ENCODE measurements at places on chromosomes 1 and 21.

GRCh38 chr21:24259241-24259640 lies 1348.0 kb downstream of the MRPL39 start:
- no peak for DNase-seq

DNA sequence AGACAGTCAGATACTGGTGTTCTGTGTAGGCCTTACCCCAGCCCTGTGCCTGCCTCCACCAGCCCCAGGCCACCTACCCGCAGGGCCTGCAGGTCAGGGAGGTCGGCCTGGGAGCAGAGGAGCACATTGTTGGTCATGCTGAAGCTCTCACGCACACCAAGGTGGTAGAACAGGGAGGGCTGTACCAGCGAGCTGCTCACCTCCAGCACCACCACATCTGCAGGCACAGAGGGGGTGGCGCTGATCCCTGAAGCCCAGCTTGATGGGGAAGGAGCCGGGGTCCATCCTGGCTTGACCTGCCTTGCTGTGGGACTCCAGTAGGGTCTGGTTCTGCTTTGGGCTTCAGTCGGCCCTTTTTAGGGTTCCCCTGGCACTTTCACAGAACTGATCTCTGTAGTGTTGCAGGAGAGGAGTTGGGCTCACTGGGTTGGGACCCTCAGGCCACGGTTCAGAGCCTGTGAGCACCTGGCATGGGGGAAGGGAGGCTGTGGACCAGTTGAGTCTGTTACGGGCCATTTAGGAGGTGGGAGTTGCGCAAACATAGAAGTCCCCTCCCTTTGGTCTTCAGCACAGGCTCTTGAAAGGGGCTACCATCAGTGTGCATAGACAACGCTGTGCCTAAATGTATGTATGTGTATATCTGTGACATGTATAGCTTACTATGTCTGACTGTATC lies 1.9 kb downstream of the MAP3K6 start:
- no peak for DNase-seq

- no peak for DNase-seq
These were observed 22.8 kb downstream of the TMEM50A start for GRCh38 chr1:25360596-25361581.

DNA sequence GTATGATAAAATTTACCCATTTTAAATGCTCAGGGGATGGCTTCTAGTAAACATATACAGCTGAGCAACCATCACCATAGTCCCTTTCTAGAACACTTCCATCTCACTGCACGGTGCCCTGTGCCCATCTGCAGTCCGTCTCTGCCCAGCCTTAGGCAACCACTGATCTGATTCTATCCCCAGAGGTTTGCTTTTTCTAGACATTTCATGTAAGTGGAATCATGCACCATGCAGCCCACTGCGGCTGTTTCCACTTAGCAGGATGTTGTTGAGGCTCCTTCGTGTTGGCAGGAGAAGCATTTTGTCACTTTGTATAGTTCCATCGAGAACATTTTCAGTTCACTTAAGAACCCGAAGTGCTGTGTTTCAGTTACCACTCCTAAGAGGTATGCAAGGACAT lies 27.8 kb upstream of the VAMP3 start:
- DNase-seq, result no peak

GRCh38 chr1:35475856-35476674 lies 81.1 kb downstream of the KIAA0319L start:
- DNase-seq, result no peak

GRCh38 chr1:184649451-184649888 lies 105.2 kb downstream of the EDEM3 start:
- no peak for DNase-seq

DNA sequence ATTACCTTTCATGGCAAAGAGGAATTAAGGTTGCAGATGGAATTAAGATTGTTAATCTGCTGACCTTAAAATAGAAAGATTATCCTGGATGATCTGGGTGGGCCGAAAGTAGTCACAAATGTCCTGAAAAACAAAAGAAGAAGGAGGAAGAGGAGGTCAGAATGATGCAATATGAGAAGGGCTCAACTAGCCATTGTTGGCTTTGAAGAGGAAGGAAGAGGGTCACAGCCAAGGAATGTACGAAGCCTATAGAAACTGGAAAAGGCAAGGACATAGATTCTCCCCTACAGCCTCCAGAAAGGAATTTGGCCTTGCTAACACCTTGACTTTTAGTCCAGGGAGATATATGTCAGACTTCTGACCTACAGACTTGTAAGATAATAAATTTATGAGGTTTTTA lies 39.4 kb upstream of the FMOD start:
- DNase-seq, result no peak

- DNase-seq, result peak; percentile 79
These were observed 1.3 kb downstream of the DENND4B start for GRCh38 chr1:153945131-153945794.

GRCh38 chr1:201460814-201461644 lies 8.0 kb downstream of the PHLDA3 start:
- DNase-seq, result no peak

DNA sequence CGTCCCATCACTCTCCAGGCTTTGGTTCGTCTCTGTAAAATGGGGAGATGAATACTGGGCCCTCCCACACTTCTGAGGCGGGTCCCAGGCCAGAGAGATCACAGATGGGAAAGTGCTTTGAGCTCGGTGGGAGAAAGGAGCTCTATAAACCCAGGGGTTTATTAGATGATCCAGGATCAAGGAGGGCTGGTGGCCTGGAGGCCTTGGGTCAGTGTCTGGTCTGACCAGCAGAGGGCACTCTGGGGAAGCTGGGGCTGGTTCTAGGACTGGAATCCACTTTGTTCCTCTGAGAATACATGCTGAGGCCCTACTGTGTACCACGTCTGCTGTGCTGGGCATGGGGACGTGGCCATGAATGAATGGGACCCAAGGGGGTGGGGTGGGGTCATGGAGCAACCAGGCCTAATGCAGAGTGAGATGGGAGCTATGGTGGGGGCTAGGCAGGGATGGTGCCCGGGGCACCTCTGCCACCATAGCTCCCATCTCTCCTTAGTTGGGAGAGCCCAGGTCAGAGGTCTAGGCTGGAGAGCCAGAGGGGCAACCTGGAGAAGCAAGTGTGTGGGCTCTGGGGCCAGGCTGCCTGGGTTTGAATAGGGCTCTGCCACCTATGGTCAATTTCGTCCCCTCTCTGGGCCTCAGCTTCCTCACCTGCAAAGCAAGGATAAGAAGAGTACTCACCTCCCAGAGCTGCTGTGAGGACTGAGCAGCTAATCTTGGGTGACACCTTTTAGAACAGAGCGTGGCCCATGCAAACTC lies 9.0 kb upstream of the FAM131C start:
- DNase-seq, result peak; percentile 36

DNA sequence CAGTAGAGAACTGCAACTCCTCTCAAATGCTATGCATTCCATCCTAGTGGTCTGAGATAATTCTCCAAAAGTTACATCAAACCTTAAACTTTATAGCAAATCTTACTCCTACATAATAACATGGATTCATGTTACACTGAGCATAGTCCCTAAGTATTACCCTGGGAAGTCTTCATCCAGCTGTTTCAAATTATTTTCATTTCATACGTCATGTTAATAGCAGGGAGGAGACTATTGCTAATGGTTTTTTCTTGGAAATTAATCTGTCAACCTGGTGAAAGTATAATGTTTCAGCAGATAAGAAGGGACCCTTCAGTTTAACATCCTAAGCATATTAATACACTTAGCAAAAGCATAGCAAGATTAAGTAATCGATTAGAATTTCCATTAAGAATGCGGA lies 318.1 kb downstream of the USP25 start:
- no peak for DNase-seq

DNA sequence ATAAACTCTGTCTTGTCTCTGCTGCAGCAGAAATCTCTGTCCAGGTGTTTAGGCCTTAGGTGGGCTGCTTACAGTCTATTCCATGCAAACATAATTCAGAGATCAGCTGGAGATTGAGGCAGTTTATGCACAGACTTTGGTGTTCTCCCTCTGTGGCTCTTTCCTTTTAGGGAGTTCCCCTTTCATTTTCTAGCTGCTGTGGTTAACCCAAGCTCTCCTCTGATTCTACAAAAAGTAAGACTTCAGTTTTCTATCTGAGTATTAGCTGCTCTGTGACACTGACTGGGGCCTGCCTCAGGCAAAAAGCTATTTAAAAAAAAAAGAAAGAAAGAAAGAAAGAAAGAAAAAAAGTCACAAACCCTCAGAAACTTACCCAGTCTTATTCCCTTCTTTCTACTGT lies 211.1 kb downstream of the CAMTA1 start:
- no peak for DNase-seq

GRCh38 chr1:38097284-38097898 lies 50.8 kb upstream of the POU3F1 start:
- DNase-seq, result no peak

DNA sequence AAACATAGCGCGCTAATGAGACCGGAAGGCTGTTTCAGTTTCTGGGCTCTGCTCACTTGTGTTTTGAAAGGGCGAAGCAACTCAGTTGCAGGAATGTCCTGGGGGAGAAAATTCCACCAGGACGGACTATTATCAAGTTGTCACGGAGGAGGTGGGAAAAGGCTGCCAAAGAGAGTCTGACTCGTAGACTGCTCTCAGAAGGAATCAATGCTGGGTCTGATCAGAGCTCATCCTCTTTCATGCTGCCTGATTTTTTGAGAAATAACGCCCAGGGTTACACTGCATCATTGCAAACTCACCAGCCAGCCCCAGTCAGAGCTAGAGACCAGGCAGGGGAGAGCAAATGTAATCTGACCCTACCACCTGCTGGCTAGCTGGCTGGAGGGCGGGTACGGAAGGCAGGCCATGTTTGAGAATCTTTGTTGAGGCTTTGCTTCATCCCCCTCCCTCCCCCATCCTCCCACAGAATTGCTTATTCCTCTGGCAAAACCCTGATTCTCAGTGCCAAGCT lies 36.4 kb upstream of the BCL9 start:
- no peak for DNase-seq

DNA sequence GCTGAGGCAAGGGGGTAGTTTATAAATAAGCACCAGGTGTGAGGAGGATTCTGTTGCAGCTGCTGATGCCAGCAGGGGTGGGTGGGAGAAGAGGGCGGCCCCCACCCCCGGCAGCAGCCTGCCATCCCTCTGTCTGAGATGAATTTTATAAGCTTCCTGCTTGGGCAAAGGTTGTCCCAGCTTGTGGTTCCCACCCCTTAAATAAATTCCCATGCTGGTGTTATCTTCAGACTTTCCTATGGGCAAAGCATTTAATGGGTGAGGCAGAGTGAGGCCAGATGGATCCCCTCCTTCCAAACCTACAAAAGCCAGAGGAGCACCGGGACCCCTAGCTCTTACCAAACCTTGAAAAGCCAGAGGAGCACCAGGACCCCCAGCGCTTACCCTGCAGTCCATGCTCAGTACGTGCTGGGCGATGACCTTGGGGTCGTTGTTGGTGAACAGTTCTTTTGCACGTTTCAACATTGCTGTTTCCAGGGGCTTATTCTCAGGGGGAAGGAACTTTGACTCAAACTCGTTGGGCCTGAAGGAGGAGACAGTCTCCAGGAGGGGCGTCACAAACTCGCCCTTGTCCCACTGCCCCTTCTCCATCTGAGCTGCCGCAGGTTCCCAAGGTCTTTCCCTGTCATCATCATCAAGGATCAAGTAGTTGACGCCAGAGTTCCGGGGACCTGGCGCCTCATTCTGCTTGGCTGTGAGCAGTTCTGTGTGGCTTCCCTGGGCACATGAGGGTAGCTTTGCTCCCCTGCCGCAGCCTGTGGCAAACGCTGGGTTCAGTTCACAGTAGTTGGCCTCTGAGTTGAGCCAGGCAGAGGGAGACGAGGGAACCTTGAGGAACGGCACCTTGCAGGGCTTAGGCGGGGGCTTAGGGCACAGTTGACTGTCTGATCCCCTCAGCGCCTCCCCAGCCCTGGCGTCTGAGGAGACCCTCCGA lies 99.5 kb downstream of the BCAR3 start:
- no peak for DNase-seq

DNA sequence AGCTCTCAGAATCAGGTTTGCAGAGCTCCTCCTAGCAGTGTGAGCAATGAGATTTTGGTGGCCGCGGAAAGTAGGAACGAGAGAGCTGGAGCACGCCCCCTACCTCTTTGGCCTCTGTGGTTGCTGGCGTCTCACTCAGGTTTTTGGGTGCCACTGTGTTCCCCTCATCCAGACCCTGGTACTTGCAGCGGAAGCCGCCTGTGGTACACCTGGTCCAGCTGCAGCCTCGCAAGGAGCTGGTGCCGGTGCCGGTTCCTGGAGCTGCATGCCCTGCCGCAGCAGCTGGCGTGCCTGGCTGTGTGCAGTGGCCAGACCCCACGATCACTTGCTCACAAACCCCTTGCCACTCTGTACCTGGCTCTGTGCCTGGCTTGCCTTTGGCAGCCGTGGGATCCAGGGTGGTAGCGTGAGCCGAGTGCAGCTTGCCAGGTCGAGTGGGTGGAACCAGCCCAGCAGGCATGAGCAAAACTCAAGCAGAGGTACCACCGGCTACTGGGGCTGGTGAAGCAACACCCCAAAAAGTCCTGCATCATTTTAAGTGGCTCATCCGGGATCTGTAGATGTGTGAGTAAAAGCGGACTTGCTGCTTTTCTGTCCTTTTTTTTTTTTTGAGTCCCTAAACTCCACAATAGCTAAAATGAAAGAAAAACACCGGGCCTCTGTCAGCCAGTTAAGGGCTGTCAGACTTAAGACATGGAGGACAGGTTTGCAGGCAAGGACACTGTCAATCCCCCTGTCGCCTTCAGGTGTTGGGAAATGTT lies 844.9 kb downstream of the KCNT2 start:
- DNase-seq, result no peak

DNA sequence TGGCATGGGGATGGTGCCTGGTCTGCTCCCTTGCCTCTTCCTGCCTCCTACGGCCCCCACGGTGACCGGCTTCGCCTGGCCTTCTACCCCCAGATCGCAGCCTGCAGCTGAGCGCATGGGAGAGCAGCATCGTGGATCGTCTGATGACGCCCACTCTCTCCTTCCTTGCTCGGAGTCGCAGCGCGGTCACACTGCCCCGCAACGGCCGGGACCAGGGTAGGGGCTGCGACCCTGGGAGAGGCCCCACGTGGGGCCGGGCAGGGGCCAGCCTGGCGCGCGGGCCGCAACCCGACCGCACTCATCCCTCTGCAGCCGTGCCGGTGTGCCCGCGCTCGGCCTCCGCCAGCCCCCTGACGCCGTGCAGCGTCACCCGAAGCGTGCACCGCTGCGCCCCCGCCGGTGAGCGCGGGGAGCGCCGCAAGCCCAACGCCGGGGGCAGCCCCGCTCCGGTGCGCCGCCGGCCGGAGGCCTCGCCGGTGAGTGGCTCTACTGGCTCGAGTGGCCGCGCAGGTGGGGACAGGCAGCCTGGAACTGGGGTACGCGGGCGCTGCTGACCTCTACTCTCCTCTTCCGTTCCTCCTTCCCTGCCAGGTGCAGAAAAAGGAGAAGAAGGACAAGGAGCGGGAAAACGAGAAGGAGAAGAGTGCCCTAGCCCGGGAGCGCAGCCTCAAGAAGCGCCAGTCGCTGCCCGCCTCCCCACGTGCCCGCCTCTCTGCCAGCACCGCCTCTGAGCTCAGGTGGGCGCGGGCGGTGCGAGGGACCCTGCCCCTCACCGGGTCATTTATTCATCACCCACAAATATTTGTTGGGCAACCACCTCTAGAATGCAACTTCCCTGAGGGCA lies 20.4 kb downstream of the MAP7D1 start:
- DNase-seq, result no peak

GRCh38 chr1:154697710-154698109 lies 89.7 kb upstream of the ADAR start:
- no peak for DNase-seq

GRCh38 chr1:2019571-2020309 lies 595 bp downstream of the GABRD start:
- DNase-seq, result no peak
